ENCODE measurements at places on chromosomes 3 and 15.

GRCh38 chr15:74326746-74327145 lies 40.7 kb downstream of the CYP11A1 start:
- DNase-seq: no peak

DNA sequence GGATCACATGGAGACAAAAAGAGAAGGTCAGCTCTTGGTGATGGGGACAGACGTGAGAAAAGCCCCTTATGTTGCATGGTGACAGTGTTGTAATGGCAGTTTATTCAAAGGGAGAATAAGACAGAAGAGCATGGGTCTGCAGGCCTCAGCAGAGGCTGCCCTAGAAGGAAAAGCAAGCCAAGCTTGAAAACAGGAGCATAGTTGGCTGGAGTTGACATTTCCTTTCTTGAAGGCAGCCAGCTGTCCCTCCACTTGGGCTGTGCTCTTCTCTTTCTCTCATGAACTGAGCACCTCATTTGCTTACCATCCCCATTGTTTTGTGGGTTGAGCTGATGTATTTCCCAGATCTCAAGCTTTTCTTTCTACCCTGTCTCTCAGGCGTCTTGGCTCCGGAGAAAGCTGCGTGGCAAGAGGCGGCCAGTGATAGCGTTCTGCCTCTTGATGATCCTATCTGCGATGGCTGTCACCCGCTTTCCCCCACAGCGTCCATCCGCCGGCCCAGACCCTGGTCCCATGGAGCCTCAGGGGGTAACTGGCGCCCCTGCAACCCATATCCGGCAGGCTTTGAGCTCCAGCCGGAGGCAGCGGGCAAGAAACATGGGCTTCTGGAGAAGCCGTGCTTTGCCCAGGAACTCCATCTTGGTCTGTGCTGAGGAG lies 52.9 kb downstream of the GASK1A start:
- no peak for DNase-seq

DNA sequence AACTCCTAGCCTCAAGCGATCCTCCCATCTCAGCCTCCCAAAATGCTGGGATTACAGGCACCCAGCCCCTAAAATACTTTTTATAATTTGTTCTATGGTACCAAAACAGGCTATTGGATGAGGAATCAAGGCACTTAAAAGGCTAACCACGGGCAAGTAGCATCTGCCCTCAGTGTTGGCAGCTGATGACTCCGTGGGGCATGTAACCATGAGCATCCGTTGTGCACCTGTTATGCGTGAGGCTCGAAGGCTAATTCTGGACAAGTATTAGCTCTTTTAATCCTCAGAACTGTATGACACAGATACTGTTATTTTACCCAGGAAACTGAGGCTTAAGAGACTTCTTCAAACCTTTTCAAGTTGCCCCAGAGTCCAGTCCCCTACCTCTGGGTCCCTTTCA lies 10.2 kb downstream of the WDR73 start:
- DNase-seq: no peak

GRCh38 chr3:160637086-160637485 lies 39.9 kb upstream of the ARL14 start:
- DNase-seq: no peak

DNA sequence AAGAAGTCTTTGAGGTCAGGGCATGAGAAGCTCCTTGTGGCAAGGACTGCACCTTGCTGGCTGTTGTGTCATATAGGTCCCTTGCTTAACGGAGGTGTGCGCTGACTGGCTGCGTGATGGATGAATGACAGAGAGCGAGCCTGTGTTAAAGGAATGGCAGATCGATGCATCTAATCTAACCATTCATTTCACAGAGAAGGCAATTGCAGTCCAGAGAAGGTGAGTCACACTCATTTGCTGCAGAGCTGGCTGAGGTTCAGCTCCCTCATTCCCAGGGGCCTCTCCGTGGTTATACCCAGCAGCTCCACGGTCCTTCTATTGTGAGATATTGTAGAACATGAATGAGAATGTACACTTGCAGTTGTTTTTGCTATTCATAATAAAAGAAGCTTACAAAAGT lies 289.3 kb downstream of the EPHB1 start:
- DNase-seq: no peak

- DNase-seq: no peak
Measured at GRCh38 chr15:58666957-58667356, 82.5 kb downstream of the ADAM10 start.

DNA sequence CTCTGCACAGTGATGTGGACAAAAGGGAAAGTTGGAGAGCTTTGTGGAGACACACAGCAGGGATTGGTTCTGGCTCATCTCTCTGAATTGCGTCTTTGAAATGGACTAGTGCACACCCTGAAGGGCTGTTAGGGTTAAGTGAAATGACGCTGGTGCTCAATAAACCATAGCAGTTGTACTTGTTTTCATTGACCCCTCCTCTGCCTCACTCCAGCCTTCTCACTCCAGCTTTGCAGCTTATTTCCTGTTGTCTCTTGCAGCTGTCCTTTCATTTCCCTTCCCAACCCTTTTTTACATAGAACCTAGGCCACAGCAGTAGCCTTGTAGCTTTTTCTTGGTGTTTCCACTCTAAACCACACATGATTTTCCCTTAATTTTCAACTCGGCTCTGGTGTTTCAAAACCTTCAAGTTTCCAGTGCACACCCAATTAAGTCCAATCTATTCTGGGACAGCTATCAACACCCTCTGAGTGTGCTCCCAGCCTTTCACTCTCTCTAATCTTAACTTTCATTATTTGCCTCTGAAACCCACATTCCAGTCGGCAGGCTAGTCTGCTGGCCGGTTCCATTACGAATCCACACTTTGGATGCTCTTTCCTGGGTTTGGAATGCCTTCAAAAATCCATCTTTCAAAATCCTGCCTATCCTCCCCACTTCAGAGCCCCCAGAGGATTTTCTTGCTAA lies 6.4 kb downstream of the C3orf52 start:
- peak; percentile 21 for DNase-seq

DNA sequence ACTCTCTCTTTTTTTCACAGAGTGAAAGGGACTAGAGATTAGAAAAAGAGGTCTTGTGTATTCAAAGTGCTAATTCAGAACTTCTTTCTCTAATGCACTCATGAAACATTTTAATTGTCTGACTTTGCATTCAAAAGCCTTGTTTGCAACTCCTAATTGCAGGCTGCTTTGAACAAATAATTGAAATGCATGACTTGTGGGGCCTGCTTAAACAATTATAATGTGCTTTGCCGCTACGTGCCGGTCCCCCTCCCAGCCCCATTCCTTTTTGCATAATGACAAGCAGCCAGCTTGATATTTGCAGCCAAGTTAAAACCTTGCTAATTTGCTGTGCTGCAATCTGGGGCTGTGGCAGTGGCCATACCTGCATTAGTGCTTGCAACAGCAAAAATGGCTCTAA lies 114.5 kb downstream of the FOXB1 start:
- no peak for DNase-seq

GRCh38 chr3:72738752-72739530 lies 109.3 kb downstream of the SHQ1 start:
- DNase-seq: peak; percentile 66

DNA sequence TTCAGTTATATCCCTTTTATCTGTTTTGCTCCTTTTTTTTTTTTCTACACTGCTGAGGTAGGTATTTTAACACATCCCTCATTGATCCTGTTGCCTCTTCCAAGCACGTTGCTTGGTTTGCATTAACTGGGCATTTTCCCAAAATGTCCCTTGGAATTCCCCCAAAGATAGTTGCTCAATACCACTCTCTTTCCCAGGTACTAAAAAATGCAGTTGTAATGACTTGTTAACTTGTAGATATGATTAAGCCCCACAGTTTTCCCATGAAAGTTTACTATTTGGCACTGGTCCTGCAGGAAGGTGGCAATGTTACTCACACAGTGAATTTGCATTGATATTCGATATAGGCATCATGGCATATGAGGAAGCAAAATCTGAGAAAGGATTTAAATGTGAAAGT lies 67.1 kb downstream of the GRM7 start:
- no peak for DNase-seq

- DNase-seq: no peak
Measured at GRCh38 chr3:94184781-94185180, 121.9 kb downstream of the NSUN3 start.

DNA sequence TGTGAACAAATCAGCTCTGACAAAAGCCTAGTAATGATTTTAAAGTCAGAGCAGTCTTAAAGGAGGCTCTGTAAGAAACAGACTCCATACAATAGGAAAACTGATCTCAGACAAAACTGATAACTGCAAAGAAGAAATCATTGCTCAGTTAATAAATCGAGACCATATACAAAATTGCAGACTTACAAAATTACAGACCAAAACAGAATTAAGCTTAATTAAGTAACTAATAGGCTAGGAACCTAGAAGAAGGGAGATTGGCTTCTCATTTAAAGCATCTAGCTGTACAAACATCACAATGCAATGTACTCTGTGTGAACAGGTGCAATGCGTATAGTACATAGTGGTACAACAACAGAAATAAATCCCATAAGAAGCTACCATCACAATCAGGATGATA lies 46.3 kb downstream of the ZBTB20 start:
- DNase-seq: no peak

DNA sequence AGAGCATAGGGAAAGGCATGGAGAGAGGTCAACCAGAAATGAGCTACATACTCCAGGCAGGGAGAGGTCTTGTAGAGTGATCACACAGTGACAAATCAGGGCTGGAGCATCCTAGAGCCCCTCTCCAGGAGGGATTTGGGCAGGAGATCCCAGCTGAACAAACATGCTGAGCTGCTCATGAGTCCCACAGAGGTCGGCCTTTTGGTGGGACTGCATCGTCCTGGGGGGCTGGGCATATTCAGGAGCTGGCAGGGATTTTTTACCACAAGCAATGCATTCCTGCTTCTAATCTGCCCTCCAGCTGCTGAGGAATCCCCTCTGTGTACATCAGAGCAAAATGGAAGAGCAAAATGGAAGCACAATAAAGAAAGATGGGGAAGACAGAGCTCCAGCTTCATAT lies 94.9 kb downstream of the NTRK3 start:
- no peak for DNase-seq

GRCh38 chr15:69074001-69074842 lies 59.7 kb downstream of the NOX5 start:
- DNase-seq: peak; percentile 49

- DNase-seq: no peak
Measured at GRCh38 chr3:73475717-73476116, 149.0 kb downstream of the PDZRN3 start.

DNA sequence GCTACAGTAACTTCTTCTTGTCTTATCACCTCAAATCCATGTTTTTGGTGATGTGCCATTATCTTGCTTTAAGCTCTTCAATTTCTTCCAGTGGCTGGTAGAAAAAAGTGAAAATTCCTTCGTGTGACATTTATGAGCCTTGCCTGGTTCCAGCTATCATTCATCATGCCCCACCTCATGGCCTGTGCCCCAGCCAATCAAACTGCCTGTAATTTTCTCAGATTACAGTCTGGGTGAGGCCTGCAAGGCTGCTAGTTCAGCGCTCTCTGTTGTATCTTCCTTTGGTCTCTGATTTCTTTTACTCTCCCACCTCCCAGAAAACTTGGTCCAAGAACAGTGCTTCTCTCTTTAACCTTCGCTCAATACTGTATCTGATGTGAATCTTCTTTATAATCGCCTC lies 249.3 kb upstream of the ZNF717 start:
- no peak for DNase-seq

DNA sequence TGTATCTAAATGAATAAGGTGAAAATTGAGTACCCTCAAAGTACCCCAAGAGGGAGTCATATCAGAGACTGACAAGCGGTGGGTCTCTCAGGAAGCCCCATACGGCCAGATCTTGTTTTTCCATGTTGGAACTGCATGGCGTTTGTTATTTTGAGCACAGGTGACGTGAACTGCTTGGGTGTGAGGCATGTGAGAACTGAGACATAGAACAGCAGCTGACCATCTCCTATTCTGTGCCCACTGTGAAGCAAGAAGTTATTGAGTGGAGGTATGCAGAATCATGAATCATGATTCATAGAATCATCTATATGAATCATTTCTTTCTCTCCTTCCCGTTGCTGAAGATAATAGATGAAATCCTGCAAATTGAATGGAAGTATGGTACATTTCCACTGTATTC lies 4.6 kb downstream of the VPS8 start:
- no peak for DNase-seq

GRCh38 chr3:194003114-194004057 lies 132.6 kb upstream of the HES1 start:
- DNase-seq: peak; percentile 49

GRCh38 chr3:168077091-168077490 lies 18.6 kb downstream of the GOLIM4 start:
- DNase-seq: no peak

- DNase-seq: no peak
Measured at GRCh38 chr3:189726277-189726676, 95.1 kb downstream of the TP63 start.

- peak; percentile 82 for DNase-seq
Measured at GRCh38 chr15:31801152-31801551, 229.2 kb upstream of the CHRNA7 start.

GRCh38 chr15:40255033-40255432 lies 16.2 kb downstream of the PAK6 start:
- no peak for DNase-seq

GRCh38 chr3:107524326-107524840 lies 1.6 kb downstream of the BBX start:
- no peak for DNase-seq

DNA sequence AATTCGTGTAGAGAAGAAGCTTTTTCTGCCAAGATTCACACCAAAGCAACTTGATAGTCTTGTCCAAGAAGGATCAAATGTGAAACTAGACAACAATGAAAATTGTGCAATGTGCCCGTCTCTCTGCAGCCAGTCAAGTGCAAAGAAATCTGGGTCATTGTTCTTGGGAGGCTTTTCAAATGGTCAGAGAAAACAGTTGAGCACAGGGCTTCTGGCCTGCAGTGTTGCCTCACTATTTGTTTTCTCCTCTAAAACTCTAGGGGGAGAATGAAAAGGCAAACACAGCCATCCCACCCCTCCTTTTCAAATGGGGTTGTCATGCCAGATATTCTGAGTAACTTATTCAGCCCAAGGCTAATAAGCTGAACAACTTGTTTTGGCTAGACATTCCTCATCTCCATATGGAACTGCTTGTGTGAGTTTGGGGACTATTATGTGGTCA lies 417.6 kb upstream of the CDIN1 start:
- DNase-seq: no peak

DNA sequence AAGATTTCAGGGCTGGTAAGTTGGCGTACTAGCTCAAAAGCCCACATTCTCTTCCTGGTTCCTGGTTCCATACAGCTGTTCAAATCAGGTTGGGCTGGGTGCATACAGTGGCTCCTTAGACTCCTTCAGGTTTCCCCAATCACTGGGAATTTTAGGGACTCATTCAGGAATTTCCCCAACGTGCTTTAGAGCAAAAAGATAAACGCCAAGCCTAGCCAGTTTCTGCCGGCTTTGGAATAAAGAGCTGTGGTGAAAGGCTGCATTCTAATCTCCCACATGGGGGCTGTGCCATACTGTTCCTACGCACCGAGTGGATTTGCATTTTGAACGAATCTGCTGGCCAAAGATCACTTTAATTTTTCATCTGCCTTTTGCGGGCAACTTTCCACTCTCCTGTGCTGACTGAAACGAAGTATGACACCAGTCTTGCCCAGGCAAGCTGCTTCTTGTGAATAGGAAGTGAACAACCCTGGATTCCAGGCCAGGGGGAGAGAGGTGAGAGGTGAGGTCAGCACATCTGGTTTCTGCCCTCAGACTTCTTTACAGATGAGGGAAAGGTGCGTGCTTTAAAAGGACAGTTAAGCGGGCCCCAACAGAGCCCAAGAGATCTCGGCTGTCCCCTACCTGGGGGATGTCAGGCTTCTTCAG lies 184.2 kb upstream of the PDZRN3 start:
- no peak for DNase-seq
